ENCODE measurements at places on chromosomes 11 and 22.

- DNase-seq, result no peak
Observed at GRCh38 chr22:47040486-47041270, 278.2 kb downstream of the TBC1D22A start.

DNA sequence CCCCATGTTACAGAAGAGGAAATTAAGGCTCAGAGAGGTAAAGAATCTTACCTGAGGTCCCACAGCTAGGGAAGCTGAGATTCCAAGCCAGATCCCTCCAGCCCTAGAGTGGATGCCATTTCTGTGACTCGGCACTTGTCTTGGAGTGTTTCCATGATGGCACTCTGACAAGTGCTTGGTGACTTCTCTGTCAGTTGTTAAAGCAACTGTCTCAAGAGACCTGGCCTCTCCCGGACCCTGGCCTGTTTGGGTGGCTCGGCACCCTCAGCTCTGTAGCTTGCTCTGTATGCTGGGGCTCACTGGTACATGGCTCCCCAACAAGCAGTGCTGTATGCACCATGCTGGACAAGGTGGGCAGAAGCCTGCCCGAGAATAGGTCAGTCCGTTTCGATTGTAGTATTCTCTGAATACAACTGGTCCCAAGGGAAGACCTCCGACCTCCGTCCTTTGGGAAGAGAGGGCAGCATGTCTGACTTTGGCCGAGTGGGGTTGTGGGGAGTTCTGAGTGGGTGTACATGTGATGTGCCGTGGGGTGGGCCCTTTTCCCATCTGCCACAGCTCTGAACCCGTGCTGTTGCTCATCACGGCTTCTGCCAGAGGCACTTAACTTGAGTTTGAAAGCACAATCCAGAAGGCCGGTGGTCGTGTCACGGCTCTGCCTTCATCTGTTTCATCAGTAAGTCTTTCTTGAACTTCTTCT lies 12.4 kb downstream of the ACO2 start:
- no peak for DNase-seq

- DNase-seq, result no peak
Observed at GRCh38 chr11:1224111-1224490, 1.2 kb downstream of the MUC5B start.

GRCh38 chr11:106461839-106462545 lies 384.5 kb downstream of the AASDHPPT start:
- no peak for DNase-seq

DNA sequence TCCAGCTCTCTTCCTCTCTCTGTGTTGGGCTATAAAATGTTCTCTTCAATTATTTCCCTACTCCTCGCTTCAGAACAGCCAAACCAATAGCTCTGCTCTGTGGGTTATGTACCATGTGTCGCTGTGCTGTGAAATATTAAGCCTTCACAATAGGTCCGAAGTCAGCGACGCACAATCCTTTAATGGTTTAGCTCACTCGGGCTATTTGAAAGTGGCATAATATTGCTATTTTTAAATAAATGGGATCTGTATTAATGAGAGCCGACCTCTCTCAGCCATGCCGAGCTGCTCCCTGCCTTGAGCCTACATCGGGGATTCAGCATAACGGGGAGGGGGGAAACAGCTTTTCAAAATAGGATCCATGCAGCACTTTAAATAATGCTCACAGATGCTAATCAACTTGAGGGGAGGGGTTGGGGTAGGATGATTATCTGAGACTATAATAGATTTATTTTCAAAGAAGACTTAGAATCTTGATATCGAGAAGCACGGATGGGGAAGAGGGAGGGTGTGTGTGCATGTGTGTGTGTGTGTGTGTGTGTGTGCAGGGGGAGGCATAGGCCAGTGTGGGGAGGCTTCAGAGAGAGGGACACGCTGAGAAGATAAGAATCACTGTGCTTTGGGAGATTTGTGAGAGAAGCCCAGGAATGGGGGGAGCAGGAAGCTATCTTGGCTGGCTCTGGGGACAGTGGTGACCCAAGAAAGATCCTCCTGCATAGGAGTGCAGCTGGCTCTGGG lies 271.5 kb downstream of the NXPE2 start:
- DNase-seq, result peak; percentile 39
